ENCODE measurements at places on chromosomes 1 and 21.

- no peak for DNase-seq
Observed at GRCh38 chr1:115310581-115311473, 27.2 kb downstream of the NGF start.

DNA sequence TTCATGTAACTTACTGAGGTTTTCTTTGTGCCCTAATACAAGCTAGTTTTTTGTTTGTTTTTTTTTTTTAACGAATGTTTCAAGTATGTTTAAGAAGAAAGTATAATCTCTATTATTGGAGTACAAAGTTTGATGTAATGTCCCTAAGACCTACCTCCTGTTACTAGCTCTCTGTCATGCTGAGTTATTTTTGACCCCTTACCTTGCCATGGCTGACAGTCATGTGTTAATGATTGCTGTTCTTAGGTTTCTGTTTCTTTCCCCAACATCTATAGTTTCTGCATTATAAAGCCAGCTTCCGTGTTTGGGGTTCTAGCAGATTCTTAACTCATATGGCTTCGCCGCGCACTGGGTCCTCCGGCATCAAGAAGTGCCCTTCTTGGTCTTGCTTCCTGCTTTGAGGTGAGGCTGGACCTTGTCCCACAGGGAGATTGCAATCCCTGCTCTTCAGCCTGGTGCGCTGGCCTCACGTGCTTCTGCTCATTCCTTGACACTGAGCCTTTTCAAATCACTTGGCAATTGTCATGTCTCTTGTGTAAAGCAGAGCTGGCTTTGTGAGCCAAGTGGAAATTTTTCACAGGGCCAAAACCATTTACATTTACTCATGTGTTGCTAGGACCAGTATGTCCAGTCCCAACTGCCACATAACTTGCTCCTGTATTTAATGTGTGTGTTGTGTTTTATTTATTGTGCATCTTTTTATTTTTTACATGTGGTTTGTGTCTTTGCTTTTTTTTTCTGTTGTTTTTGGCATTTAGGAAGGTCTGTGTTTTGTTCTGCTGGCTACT is 135.0 kb upstream of the COL6A1 start:
- no peak for DNase-seq

DNA sequence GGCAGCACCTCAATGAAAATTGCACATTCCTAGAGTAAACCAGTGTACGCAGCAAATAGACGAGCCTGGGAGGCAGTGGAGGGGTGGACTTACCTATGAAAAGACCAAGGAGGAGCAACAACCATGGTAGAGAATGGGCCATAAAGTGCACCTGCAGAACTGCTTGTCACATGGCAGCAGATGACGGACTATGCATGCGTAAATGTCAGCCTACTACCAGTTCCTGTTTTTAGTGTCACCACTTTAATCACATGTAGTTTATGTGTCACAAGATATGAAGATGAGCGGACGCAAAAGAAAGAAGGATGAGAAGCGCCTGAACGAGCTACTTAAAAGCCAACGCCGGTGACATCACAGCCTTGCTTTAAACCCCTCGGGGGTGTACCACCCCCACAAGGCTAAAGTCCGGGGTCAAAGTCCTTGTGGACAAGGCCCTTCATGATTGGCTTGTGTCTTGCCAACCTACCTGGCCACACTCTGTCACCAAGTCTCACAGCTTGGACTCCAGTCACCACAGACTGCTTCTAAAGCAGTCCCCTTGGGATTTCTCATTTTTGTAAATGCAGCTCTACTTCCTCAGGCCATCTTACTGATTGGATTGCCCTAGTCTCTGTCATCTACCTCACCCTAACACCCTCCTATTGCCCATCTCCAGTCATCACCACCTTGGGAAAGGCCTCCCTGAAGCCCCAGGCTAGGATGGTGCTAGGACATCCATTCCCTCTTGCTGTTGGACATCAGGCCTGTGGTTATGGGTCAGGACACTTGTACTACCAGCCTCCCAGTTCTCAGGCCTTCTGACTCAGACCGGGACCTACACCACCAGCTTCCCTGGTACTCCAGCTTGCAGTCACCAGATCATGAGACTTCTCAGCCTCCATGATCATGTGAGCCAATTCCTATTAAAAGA is 6.0 kb upstream of the LY9 start:
- DNase-seq, result no peak

- no peak for DNase-seq
Observed at GRCh38 chr1:60458111-60458510, 384.5 kb upstream of the C1orf87 start.

DNA sequence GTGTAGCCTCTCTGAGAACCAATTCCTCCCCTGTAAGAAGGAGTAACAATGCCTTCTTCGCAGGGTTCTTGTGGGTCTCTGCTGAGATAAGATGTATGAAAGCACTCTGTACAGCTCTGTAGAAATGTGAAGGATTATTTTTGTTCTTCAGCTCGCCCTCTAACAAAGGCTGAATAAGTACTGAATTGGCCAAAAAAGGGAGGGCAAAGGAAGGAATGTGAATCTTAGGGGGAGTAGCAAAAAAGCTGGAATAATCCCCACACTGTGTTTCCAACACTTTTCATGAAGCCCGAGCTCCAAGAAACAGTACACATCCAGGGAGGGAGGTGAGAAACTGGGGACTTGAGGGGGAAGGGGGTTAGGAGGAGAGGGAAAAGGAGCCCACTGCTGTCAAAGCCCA is 14.0 kb upstream of the SLC41A1 start:
- no peak for DNase-seq

DNA sequence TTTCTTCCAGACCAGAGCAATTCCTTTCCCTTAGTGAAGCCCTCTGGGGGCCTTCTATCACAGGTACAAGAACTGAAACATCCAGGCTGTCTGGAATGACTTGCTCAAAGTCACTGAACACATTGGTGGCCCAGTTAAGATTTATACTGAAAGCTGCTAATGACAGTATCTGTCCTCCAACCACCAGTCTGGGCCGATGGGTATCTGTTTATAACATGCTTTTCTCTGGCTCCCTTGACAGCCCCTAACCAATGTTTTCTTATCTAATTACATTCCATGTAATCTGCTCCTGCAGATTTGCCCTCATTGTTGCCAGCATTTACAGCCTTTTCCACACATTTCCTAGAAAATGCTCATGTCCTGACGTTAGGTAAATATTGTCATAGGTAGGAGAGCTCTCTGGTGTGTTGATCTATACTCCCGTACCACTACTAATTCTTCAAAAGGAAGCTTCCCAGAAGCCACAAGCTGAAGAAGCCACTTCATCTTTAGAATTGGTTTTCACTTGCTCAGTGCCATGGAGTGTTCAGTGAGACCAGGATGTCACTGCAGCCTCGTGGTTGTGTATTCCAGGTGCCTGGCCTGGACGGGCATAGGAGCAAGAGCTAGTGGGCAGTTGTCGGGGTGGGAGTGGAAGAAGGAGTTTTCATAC is 163.9 kb downstream of the TSEN15 start:
- DNase-seq, result no peak

- no peak for DNase-seq
Observed at GRCh38 chr1:84947536-84948410, 49.1 kb downstream of the MCOLN2 start.

DNA sequence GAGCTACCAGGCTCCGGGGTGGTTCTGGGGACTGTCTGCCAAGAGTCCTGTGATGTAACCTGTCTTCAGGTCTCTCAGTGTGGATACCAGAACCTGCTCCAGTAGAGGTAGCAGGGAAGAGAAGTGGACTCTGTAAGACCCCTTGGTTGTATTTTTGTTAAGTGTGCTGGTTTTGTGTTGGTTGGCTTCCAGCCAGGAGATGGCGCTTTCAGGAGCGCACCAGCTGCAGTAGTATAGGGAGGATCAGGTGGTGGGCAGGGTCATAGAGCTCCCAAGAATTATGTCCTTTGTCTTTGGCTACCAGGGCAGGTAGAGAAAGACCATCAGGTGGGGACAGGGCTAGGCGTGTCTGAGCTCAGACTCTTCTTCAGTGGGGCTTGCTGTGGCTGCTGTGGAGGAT is 1147.2 kb upstream of the ADGRL4 start:
- DNase-seq, result no peak

DNA sequence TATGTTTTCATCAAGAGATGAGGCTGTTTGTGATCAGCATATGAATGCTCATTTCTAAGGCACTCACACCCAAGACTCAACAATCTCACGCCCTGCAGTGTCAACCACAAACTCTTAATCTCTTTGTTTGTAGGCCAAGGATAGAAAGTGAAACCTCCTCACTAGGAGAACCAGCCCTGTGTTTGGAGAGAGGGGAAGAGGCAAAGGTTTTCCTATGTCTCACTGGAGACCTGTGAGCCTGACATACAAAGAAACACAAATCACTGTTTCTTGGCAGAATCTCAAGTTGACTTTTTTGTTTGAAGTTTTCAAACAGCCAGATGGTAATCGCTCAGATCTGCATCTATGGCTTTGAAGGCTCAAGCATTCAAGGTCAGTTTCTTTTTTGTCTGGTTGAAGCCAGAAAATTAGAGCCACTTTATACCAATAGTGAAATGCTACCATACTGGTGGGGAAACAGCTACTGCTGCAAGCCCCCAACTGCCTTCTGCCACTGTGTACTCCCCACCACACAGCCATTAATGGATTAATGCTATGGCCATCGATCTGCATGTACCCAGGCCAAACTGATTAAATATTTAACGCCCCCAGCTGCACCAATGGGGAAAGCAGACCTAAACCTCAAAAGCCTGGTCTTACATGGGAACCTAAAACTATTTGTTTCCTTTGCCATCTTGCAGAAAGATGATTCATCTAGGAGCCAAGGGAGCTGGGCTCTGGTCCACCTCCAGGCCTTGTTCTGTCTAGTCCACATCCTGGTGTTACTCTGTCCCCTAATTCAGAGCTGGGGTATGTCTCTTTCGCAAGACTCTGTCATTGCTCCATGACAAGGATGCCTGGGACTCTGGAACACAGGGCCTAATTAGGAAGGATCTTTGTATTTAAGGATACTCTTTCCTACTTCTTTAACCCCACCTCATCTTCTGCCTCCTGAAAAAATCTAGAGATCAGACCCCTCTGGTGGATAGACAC is 16.3 kb downstream of the PDZK1 start:
- DNase-seq, result peak; percentile 77

DNA sequence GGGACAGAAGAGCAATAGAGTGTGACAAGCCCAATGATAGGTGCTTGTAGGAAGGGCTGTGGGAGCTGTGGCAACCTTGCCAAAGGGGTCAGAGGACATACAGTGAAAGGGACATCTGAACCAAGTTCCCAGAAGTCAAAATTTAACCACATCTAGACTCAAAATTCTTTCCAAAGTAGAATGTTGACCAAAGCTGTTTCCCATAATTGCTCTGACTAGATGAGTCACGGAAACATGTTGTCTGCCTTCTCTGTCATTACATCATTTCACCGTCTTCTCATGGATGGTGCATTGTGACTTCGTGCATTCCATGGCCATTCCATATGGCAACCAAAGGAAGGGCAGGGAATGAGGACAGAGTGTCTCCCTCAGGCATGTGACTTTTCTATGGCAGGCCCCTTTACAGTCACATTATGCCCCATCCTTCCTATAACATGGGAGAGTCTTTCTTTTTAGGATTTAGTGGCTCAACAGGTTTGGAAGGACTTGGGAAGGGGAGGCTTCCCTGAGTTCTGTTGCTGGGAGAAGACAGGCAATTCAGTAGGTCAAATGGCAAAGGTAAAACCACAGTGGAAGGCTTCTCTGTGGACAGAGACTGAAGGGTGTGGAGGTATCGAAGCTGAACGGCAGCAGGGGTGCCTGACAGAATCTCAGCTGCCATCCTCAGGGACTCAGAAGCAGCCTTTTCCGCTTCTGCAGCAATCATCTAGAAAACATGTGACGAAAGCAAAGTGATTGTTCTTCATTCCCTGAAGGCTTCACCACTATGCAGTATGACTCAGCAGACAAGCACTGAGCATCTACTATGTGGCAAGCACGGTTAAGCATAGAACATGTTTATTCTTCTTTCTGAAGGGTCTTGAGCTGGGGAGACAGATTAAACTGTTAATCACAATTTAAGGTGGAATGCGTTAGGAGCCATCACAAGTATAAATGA is 24.7 kb downstream of the NPHS2 start:
- peak; percentile 55 for DNase-seq

- peak; percentile 56 for DNase-seq
Observed at GRCh38 chr1:221217029-221217428, 337.8 kb downstream of the HLX start.
